ENCODE measurements at places on chromosomes 12 and 14. TPM values are rescaled to one million over a fixed set of nuclear protein-coding genes. Genes with fewer than 3 reads are reported as not detected.

Gene CLEC1A
- not detected for total RNA-seq

Gene DCTN2
- total RNA-seq = 52.1 TPM

Gene DBX2
- not detected for total RNA-seq

Gene FGF6
- total RNA-seq = not detected
